ENCODE measurements at places on chromosomes 3 and 15.

- DNase-seq, result no peak
These were observed 52.9 kb downstream of the TUBGCP4 start for GRCh38 chr15:43423793-43424192.

- DNase-seq, result peak; percentile 70
These were observed 58.2 kb downstream of the ZBTB38 start for GRCh38 chr3:141426404-141427034.

DNA sequence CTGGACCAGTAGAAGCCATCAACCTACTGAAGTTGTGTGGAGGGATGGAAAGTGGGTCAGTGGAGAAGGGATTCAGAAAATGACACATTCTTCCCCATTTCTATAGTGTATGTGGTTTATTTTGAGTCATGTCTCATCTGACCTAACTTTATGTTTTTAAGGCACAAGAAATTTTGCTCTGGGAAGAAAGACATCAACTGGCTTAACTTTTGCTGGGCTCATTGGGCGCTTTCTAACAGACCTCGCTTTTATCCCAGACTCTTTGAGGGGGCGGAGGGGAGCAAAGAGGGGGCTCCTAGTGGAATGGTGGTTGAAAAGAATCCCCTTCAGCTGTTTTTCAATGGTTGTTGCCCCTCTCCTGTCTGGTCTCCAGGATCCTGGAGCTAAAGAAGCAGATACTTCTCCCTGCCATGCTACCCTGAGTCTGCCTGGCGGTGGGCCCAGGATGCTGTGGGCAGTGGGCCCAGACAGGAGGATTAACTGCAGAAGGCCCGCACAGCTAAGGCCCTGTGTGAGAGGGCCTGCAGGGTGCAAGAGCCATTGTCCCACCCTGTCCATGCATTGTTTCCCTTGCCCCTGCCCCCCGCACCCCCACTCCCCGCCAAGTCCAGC, 14.5 kb downstream of the CSRNP1 start:
- peak; percentile 52 for DNase-seq

GRCh38 chr3:136239094-136239493, 11.0 kb upstream of the PCCB start:
- no peak for DNase-seq

DNA sequence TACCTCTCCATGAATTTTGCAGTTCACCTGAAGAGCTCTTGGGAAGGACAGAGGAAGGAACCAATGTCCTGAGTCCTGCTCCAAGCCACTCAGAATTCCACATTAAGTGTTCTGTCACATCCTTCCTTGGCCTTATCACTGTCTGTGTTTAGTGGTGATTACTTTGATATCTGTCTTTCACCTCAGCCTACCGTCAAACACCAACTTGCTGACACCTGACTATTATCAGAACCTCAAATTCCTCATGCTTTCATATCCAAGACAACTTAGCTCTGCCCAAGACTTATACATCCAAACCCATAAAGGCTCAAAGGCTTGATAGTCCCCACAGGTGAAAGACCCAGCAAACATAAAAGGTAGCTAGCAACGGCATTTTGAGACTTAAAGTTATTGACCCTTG, 280.0 kb downstream of the MEX3B start:
- no peak for DNase-seq

DNA sequence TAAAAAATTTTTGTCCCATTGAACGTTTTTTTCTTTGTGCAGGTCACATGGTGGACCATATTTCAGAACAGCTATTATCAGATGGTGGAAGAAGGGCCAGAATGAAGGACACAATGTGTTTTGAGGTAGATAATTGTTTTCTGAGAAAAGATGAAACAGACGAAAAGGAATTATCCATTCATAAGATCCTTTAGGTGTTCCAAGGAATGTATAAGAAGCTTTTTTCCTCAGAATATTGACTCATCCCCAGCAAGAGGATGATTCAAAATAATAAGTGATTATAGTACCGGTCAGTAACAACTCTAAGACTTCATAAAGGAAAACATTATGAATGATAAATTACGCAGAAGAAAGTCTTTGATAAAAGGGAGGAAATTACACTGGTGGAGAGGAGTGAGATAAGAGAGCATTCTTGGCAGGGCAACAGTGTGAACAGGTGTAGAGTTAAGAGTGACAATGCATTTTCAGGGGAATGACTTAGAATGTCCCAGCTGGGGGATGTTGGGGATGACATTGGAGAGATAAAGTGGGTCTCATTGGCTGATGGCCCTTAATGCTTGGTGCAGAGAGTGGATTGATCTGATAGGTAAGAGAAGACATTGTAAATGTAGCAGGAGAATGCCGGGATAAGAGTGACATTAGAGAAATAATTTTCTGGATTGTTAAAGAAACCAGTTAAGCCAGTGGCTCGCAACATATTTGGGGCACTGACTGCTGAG, 27.0 kb upstream of the AQP9 start:
- no peak for DNase-seq

GRCh38 chr3:171415070-171415469, 45.1 kb downstream of the TNIK start:
- no peak for DNase-seq

- no peak for DNase-seq
These were observed 195.2 kb downstream of the CADPS start for GRCh38 chr3:62679988-62680387.

DNA sequence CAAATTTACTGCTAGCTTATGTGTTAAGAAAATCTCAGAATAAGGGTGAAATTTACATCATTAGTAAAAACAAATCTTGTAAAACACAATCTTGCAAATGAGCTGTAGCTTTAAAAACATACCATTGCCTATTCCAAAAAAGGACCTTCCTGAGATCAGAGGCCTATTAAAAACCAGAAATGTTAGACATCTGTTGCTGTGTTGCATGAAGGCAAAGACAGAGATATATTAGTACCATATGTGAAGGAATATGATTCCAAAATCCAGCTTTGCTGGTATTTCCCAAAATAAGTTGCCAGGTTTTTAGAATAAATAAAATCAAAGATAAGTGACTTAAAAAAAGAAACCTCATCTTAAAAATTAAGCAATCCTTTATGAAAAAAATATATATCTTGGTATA, 504.1 kb upstream of the CDIN1 start:
- no peak for DNase-seq

GRCh38 chr3:155342344-155342743, 48.9 kb upstream of the STRIT1 start:
- DNase-seq, result no peak

DNA sequence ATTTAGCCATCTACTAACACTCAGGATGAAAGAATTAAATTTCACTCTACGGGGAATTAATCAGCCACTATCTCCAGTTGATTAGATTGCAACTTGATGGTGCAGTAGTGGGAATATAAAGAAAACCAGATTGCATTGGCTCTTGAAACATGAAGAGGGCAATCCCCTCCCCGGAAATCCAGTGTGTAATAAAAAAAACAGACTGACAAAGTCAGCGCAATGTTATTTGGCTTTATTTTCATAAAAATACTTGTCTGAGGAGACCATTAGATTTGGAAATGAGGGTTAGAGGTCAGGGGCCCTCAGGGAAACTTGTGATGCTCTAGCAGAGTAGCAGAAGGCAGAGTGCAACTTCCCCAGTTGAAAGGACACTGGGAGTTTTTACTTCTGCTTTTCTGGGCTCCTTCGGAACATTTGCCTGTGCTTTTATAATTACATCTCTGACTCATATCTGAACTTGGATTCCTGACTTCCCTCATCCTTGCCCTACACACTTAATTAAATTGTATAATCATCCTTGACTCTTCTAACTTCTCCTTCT, 326.8 kb downstream of the TUSC7 start:
- DNase-seq, result no peak

DNA sequence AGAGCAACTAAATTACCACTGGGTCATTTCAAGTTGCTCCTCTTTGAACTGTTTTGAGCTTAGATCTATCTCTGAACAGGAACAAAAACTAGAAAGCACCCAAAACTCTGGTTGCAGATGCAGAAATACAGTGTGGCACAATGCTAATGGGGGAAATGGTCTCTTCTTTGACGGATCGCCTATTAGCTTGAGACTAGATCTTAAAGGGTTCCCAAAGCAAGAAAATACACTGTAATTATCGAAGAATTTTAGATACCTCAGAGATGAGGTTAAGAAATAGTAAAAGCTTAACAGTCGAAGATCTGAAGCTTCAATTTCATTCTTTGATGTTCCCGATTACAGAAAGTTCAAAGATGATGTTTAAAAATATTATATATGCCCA, 818 bp downstream of the PPP1R2 start:
- no peak for DNase-seq

DNA sequence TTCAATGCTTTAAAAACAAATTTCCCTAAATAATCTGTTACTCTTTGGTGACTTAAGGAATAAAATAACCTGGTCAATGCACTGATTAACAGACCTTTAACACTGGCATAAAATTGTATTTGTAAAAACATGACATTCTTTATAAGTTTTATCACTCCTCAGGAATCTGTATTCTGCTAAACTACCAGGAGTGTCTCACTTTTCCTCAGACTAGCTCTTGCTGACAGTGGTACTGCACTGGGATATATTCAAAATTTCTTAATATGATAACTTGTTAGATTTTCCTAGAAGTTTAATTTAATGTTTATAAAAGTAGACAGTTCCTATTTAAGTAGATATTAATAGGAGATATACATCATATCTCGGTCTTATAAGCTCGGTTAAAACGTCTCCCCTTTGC, 363.4 kb upstream of the ARHGEF26 start:
- no peak for DNase-seq

- no peak for DNase-seq
These were observed 158.3 kb downstream of the ECT2 start for GRCh38 chr3:172908771-172909270.

DNA sequence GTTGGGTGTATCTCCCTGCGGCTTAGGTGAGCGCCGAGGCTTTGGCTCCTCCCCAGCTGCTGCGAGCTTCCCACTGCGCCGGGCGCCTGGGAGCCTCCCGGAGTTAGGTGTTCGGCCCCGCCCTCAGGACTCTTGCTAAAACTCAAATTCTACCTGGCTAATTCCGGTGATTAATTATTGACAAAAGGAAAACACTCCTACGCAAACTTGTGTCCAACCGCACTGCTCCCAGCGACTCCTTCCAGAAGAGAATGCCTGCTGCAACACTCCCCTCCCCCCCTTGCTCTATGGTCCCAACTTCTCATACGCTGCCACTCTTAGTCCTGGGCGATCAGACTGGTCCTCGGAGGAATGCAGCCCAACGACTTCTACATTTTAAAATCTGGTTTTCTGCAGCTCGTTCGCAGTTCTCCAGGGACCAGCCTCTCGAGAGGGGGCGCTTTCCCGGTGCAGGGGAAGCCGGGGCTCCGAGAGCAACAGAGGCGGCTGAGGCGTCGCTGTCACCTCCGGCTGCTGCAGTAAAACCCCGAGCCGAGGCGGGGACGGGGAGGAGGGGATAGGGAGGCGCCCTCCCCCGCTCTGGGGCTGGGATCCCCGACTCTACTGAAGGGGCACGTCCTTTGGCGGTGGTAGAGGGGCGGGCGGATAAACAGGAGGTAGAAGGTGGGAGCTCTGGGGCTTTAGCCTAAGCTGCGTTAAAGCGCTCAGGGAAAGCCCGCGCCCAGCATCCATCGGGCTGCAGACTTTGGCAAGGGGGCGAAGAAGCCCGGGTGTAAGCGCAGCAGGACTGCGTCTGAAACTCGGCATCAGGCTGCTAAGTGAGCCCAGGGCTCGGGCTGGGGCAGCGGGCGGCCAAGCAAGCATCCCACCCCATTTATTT, at the start of gene SPTSSB:
TSS of gene SPTSSB (minus strand) at position 77 of the 880 bp plus-strand sequence. CDS start 25,194 bp downstream, outside the sequence.
- no peak for DNase-seq

GRCh38 chr15:90991587-90992285, 2.6 kb downstream of the PRC1 start:
- no peak for DNase-seq

DNA sequence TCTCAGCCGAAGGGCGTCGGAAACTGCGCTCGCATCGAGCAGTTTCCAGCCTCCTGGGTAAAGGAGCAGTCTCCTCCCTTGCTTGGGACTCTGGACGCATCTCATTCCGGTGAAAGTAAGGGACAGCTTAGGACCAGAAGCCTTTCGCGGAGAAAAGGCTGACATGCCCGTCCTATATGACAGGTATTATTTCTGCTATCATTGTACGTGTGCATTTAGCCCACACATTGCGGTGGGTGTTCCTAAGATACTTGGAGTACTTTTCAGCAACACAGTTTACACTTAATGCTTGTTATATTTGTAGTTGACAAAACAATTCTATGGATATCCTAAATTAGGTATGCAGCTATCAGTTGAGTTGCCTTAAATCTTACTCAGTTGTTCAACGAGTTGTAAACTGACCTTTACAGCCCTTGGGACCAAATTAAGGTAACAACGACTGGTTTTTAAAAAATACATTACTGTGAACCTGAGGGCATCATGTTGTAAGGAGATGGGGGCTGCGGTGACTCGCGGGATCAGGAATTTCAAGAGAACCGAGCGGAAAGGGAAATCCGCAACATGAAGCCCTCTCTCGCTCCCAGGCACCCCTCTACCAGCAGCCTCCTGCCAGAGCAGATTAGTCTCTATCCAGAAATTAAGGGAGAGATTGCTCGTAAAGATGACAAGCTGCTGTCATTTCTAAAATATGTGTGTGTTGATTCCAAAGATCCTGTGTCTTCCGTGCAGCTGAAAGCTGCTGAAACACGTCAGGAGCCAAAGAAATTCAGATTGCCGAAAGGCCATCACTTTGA, 632 bp upstream of the COPS2 start:
- no peak for DNase-seq

GRCh38 chr15:62165104-62165792, at the start of gene C2CD4B:
Gene C2CD4B (minus strand): TSS chr15:62165285. CDS start chr15:62164984, 301 bp downstream.
- peak; percentile 75 for DNase-seq

- DNase-seq, result no peak
These were observed 1.4 kb downstream of the LYSMD2 start for GRCh38 chr15:51736069-51736468.

- DNase-seq, result no peak
These were observed 24.2 kb upstream of the BUB1B start for GRCh38 chr15:40136470-40137302.

DNA sequence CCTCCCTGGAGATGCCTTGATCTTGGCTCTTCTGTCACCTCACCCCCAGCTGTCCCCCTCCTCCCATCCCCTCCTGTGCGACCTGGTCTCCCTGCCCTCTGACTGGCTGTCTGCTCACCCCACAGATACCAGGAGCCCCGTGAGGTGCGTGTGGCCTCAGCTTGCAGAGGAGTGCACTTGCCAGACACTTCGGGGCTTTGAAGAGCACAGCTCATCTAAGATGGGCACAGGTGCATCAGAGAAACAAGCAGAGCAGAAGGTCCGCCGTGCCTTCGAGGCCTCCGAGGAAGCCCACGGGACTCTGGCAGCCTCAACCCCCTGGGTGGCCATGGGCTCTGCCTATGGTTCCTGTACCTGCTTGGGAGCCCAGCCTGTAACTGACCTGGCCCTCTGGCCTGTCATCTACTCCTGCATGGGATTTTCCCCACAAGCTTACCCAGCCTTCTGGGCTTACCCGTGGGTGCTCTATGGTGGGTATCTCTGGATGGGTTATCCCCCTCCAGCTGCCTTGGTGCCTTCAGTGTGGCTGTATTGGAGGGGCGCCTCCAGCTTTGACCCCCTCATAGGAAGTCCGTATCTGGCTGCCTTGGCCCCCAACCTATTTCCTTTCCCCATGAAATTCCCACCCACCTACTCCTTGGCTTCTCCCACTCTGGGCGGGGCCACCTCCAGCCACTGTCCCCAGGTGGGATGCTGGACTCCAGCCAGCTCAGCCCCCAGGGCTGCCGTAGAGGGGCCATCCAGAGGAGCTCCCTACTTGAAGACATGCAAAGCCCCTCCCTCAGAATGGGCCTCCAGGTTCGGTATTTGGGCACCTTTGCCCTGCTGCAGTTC, 3.8 kb downstream of the PRR23E start:
- no peak for DNase-seq

GRCh38 chr3:16940769-16941700, 56.3 kb downstream of the PLCL2 start:
- no peak for DNase-seq

- no peak for DNase-seq
These were observed 49.2 kb downstream of the KCNMB2 start for GRCh38 chr3:178585454-178585853.
